ENCODE measurements at places on chromosomes 12 and 14.

DNA sequence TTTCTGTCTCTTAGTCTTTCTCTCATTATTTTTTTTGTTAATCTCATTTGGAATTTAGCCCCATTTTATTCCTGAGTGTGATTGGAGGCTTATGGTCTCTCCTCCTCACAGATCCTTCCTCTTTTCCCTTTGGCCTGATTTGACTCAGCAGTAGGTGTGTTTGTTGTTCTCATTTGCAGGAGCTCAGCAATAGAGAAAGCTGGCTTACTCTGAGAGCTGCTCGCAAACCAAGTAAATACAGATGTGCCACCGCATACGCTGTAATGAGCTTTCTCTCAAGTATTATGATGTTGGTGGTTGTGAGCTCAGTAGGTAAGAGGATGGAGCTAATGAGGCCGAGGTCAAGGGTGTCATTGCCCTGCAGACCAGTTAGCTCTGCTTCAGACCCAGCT, 206.5 kb downstream of the ETV6 start:
- no peak for DNase-seq

DNA sequence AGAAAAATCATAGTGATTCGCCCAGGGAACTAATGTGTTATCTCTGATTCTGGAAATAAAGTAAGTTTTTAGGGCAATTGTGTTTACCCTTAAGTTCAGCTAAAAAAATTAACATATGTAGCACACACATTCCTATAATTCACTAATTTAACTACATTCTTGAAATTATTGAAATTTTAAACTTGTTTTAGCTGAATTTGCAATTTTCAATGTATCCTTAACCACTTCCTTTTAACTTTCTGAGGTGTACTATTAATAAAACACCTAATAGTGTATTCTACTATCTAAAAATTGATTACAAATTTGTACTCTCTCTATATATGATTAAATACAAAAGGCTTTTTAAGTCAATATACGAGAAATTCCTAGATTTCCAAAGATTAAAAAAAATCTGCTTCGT, 2.2 kb downstream of the KLHL28 start:
- no peak for DNase-seq

DNA sequence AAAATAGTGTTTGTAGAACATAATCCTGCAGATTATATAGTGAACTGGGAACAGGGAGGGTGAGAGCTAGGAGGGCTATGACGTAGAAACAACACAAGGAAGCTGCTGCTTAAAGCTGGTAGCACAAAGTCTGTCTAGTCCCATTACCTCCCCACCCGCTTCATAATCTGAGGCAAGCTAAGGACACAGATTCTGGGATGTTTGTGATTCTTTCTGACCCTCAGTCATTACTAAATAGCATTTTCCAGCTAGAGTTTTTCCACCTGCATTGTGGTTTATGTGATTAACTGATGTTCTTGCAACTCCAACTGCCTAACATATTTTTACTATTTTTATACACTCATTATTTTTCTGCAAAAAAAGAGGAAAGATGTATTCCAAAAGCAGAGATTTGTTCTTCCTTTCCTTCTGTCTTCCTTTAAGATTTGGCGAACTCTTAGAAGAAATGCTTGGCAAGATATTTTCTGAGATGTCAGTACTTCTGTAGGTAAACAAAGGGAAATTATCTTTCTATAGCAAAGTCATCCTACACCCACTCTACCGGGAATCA, 293.2 kb upstream of the FAR2 start:
- no peak for DNase-seq

GRCh38 chr14:53927171-53927570, 29.5 kb downstream of the BMP4 start:
- DNase-seq, result no peak

- no peak for DNase-seq
Measured at GRCh38 chr12:25839470-25839869, 119.0 kb upstream of the RASSF8 start.

DNA sequence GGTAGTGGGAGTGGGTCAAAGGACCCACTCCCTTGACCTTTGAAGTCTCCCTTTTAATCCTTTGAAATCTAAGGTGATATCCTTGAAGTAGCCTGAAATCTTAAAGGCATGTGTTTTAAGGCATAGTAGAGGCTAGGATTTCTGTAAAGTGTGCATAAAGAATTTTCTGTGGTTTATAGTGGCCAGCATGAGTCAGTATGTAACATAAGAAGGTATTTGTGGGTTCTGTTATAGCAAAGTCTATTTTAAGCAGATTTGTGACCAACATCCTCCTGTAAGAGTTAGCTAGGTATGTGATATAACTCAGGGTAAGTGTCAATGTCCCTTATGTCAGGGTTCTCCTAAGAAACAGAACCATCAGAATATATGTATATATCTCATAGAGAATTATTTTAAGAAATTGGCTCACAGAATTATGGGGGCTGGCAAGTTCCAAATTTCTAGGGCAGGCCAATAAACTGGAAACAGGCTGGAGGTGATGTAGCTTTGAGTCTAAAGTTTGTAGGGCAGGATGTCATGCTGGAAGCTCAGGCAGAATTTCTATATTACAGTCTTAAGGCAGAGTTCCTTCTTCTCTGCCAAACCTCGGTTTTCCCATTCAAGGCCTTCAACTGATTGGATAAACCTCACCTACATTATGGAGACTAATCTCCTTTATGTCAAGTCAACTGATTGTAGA, 18.7 kb upstream of the EPYC start:
- DNase-seq, result no peak

Measured in stimulated activated naive CD8-positive, alpha-beta T cell treated with anti-CD3 and anti-CD28 coated beads, Interleukin-15, Interleukin-2, amounts not matched to agents 100 U/mL and 50 U/mL, for 24 hours (primary cell).